Activated naive CD8-positive, alpha-beta T cell treated with anti-CD3 and anti-CD28 coated beads, Interleukin-2, amount 10 ng/mL, durations not matched to agents 7 days and 5 days (primary cell): ENCODE measurements at places on chromosomes 2 and 18. TPM values are rescaled to one million over a fixed set of nuclear protein-coding genes. Genes with fewer than 3 reads are reported as not detected.
A peak's percentile ranks its signal among the peaks of the same experiment; 100 is the strongest.

GRCh38 chr2:225309516-225309915 is 90.0 kb upstream of the NYAP2 start:
- no peak for DNase-seq

TRABD2A gene
- 81.1 TPM for total RNA-seq

GRCh38 chr2:127715778-127716449 is 14.6 kb downstream of the SFT2D3 start:
- no peak for DNase-seq

FAHD2A gene
- 34.8 TPM for total RNA-seq

- DNase-seq, result no peak
These were observed 185.5 kb upstream of the CYRIA start for GRCh38 chr2:16851126-16851525.

DNA sequence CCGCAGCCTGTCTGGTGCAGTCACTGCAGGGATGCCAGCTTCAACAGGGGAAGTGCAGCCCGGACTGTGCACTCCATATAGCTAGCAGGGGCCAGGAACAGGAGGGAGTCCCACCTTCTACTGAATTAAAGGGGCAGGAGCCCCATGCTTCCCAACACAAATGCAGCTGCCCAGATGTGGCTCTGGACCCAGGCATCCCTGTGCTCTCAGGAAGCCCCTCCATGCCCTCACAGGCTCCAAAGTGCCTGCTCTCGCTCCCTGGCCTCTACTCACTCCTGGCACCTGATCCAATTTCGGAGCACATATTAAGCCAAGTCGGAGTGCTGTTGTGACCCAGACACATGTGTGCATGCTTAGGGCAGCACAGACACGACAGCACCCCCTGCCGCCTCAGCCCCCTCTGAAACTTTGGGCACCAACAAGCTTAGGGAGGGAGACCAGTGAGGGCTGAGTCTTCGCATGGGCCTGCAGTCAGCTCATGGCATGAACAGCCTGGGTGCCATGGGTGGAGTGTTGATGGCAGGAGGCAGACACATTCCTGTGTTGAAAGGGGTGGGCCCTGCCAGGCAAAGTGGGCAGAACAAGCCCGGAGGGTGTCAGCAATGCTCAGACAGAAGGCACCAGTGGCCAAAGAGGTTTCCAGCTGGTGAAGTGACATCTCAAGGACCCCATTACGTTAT is 83.5 kb downstream of the ZNF804A start:
- DNase-seq, result no peak

SLC8A1 gene
- total RNA-seq, result 0.75 TPM

SPDYA gene
- 1.9 TPM for total RNA-seq

GRCh38 chr2:235171550-235172031 is 219.8 kb downstream of the SH3BP4 start:
- DNase-seq, result no peak

IL36G gene
- not detected for total RNA-seq

- DNase-seq, result no peak
These were observed 439.8 kb downstream of the TGIF1 start for GRCh38 chr18:3889803-3890202.

DNA sequence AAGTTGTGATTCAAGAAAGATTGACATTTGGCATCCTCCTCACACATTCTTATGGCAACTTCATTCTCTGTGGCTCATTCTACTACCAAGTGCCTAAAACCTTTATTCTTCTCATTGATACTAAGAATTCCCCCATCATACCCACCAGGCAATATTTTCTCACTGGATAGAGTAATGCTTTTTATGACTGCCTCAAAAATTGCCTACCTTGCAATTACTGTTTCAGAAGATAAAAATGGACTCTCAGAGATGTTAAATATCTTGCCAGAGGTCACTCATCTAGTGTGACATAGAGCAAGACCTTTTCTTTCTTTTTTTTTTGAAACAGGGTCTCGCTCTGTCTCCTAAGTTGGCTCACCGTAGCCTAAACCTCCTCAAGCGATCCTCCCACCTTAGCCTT is 192.8 kb upstream of the KYNU start:
- no peak for DNase-seq

GRCh38 chr2:64700133-64700809 is 46.6 kb upstream of the SERTAD2 start:
- no peak for DNase-seq

DNA sequence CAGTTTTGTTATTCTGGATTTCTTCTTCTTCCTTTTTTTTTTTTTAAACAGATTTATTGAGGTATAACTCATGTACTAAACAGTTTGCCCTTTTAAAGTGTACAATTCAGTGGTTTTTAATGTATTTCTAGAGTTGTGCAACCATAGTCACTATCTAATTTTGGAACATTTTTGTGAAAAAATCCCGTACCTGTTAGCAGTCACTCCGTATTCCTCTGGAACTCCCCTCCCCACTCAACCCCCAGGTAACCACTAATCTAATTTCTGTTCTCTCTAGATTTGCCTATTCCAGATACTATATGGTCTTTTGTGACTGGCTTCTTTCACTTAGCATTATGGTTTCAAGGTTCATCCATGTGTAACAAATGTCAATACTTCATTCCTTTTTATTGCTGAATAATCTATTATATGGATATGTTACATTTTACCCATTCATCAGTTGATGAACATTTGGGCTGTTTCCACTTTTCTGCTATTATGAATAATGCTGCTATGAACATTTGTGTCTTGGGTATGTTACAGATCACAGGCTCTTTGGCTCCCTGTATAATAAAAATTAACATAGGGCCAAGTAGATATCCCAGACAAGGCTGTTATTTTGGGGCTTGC is 21.9 kb downstream of the EHBP1 start:
- DNase-seq, result no peak

- DNase-seq, result no peak
These were observed 113.0 kb upstream of the NEDD4L start for GRCh38 chr18:57931038-57931437.

GRCh38 chr18:55534547-55534946 is 53.4 kb downstream of the TCF4 start:
- no peak for DNase-seq

- DNase-seq, result no peak
These were observed 174.8 kb upstream of the EPAS1 start for GRCh38 chr2:46122318-46122976.

DNA sequence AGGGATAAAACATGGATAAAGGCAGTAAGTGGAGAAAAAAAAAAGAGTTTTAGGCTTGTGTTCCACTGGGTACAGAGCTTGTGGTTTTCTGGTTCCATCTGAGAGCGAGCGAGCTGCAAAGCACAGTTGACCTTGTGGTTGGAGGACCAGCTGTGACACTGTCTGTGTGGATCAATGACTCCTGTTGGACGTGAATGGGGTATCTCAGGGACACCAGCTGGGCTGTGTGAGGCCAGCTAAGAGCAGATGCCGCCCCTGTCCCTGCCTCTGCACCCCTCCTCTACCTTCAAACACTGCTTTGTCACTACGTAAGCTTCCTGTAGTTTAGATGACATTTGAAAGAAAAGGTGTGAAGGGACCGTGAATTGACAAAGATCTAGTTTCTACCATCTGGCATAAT is 67.8 kb downstream of the QPCT start:
- DNase-seq, result no peak

GRCh38 chr2:62055724-62056336 is 140.1 kb upstream of the B3GNT2 start:
- no peak for DNase-seq

GRCh38 chr18:9140381-9140780 is 3.8 kb downstream of the ANKRD12 start:
- no peak for DNase-seq

DNA sequence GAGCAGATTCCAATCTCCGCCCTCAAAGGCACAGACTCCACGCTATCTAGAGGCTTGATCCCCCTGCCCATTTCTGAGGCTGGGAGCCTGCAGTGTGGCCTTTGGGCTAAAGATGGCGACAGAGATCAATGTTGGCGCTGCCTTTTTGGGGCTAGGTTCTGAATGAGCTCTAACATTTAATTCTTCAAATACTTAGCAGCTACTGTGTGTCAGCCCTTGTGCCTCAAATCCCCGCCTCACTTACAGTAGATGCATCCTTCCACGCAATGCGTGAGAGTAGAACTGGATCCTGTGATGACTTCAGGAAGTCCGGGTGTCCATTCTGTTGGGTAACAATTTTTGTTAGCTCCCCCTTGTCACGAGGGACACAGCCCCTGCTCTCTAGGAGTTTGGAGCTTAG is 12.4 kb downstream of the IL1F10 start:
- DNase-seq, result peak; percentile 67

CSRNP3 gene
- not detected for total RNA-seq

TNFAIP6 gene
- not detected for total RNA-seq

DNA sequence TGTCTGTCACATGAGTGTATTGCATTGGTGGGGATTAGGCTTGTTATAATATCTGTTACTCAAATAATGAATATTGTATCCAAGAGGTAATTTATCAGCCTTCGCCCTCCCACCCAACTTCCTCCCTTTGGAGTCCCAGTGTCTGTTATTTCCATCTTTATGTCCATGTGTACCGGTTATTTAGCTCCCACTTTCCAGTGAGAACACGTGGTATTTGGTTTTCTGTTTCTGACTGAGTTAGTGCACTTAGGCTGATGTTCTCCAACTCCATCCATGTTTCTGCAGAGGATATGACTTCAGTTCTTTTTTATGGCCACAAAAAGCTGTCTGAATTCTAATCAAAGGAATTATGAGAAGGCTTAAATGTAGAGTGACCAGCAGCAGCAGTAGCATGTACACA is 104.0 kb upstream of the ARHGAP28 start:
- DNase-seq, result no peak

UPP2 gene
- not detected for total RNA-seq

GRCh38 chr18:14964002-14964401 is 216.0 kb downstream of the ANKRD30B start:
- DNase-seq, result no peak

CNTNAP5 gene
- not detected for total RNA-seq

AQP12A gene
- total RNA-seq, result not detected

EFEMP1 gene
- total RNA-seq, result not detected

DNA sequence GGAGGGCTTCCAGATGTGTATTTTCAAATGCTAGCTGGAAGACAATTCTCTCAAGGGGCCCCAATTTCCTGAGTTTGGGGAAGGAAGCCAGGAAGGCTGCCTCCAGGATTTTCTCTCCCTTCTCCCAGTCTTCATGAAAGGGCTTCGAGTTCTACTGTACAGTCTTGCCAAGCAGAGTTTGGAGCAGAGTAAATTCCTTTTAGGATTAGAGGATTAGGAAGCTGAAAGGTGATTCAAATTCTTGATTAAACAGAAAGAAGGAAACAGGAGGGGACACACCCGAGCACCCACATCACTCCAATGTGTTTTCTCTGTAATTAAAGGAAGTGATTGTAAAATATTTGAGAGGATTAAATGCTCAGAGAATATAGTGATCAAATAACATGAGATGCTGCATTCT is 217.8 kb downstream of the SETBP1 start:
- no peak for DNase-seq

PIAS2 gene
- 34.6 TPM for total RNA-seq

LINC00305 gene
- not detected for total RNA-seq

KCNE4 gene
- not detected for total RNA-seq

DNA sequence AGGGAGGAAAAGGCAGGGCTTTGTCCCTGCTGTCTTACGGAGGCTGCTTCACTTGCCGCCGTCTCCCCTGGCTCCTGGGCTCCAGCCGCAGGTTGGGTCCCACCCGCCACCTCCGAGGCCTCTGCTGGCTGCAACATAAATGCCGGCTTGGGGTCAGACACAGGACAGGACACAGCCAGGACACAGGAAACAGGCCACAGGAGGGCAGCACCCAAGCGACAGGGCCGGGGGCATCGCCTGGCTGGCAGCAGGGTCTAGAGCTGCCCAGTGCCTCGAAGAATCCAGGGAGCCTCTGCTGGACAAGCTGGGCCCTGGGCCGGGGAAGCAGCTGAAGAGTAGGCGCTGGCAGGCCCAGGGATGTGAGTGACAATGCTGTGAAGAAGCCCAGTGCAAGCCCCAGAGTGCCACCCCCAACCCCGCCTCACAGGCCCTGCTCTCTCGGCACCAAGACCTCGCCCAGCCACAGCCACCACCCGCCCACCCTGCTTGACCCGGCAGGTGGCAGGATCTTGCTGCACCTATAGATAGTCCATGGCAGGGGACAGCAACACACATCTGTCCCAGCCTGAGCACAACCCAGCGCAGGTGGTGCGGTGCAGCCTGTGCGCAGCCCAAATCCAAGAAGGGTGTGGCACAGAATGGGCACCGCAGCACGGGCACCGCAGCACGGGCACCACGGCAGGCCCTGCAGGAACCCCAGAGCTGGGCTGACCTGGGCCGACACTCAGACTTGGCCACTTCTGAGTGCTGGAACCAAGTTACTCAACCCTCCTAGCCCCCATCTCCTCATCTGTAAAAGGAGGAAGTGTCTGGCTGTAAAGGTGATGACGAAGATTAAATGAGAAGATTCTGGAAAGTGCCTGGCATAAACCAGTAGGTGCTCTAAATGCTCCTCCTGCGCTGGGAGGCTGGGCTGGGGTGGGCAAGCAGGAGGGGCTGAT is 55.6 kb downstream of the BIN1 start:
- DNase-seq, result peak; percentile 24

NYAP2 gene
- not detected for total RNA-seq

DNA sequence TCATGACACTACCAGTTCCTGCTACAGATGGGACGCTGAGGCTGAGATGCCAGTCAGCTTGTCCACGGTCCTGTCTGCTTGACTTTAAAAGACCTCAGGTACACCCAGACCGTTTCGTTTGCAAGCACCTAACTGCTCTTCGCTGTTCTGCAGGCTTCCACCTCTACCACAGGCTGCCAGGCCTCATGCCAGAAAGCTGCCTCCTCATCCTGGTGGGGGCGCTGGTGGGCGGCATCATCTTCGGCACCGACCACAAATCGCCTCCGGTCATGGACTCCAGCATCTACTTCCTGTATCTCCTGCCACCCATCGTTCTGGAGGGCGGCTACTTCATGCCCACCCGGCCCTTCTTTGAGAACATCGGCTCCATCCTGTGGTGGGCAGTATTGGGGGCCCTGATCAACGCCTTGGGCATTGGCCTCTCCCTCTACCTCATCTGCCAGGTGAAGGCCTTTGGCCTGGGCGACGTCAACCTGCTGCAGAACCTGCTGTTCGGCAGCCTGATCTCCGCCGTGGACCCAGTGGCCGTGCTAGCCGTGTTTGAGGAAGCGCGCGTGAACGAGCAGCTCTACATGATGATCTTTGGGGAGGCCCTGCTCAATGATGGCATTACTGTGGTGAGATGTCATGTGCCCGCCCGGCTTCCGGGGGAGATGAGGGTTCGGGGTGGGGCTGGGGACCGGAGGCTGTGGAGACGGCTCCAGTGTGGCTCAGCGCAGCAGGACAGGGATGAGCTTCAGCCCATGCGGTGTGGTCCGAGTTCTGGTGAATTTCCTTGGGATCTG is 5.9 kb downstream of the SLC9A4 start:
- no peak for DNase-seq

DNA sequence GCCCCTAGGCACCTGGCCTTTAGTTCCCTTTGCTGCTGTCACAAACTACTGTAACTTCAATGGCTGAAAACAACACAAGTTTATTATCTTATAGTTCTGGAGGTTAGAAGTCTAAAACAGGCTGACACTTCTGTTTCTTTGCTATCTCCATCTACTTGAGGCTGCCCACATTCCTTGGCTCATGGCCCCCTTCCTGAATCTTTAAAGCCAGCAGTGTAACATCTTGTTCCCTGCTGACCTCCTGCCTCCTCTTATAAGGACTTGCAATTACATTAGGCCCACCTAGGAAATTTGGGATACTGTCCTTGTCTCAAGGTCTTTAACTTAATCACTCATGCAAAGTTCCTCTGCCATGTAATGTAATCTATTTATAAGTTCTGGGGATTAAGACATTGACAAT is 6.5 kb downstream of the SMYD1 start:
- DNase-seq, result no peak
